Activated CD8-positive, alpha-beta memory T cell treated with anti-CD3 and anti-CD28 coated beads, Interleukin-2, amount 10 ng/mL, durations not matched to agents 7 days and 5 days (primary cell): ENCODE measurements at places on chromosomes 7 and 10.

DNA sequence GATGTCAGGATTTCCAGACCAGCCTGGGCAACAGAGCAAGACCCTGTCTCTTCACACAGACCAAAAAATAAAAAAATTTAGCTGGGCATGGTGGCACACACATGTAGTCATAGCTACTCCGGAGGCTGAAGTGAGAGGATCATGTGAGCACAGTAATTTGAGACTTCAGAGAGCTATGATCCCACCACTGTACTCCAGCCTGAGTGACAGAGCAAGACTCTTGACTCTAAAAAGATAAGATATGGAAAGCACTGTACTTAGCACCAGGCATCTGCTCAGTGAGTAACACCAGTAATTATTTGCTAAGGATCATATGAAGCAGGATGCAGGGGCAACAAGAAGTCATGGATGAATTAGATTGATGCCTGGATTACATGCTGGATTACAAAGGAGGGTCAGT lies 128.8 kb downstream of the CALN1 start:
- H3K36me3 ChIP-seq = no peaks in the 10 kb centered on the region
- H3K27me3 ChIP-seq = no peaks in the 10 kb centered on the region
- no peak for DNase-seq
- no peak overlapping the region for H3K27ac ChIP-seq

DNA sequence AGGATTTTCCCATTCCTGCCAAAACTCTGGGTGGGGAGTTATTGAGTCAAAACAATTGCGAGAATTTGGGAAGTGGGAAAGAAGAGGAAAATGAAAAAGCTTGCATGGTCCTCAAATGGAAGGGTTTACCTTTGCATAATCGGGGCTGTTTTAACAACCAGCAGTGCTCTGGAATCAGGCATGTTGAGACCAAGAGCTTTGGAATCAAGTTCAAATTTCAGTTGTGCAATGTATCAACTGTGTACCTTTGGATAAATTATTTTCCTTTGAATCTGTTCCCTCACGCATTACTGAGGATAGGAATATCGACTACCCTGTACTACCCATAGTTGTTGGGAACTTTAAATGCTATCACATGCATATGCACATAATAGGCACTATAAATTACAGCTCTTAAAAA lies 205.5 kb downstream of the JCAD start:
- H3K4me3 ChIP-seq = no peak overlapping the region
- H3K27me3 ChIP-seq = peaks cover 16% of the 10 kb centered on the region
- DNase-seq = no peak
- no peaks in the 10 kb centered on the region for H3K36me3 ChIP-seq
- peaks cover 5% of the 10 kb centered on the region for H3K4me1 ChIP-seq

DNA sequence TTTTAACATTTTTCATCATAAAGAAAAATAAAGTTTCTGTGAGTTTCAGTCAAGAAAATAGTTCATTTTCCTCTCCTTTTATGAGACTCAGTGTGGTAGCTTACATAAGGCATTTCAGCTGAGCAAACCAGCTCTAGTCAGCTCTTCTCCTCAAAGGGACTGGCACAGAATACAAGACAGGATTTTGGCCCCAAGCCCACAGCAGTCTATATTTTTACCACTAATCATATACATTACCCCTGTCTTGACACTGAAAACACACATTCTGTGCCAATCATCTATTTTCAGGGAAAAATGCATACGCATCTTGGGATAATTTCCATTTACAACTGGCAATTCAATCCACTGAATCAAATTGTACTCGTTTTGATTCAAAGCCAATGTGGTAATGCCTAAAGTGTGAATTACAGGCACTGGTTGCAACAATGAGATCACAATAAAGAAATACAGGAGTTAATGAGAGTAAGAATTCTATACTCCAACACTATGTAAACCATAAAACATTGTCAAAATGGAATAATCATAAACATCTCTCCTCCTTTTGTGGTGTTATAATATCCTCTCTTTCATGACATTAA lies 186.4 kb downstream of the CACNA2D1 start:
- H3K36me3 ChIP-seq = no peaks in the 10 kb centered on the region
- no peak overlapping the region for H3K27ac ChIP-seq
- no peaks in the 10 kb centered on the region for H3K27me3 ChIP-seq
- H3K4me3 ChIP-seq = no peak overlapping the region

GRCh38 chr7:17725821-17726220 lies 214.5 kb downstream of the SNX13 start:
- H3K4me3 ChIP-seq = no peak overlapping the region
- peaks cover 21% of the 10 kb centered on the region for H3K27me3 ChIP-seq
- no peak overlapping the region for H3K27ac ChIP-seq

DNA sequence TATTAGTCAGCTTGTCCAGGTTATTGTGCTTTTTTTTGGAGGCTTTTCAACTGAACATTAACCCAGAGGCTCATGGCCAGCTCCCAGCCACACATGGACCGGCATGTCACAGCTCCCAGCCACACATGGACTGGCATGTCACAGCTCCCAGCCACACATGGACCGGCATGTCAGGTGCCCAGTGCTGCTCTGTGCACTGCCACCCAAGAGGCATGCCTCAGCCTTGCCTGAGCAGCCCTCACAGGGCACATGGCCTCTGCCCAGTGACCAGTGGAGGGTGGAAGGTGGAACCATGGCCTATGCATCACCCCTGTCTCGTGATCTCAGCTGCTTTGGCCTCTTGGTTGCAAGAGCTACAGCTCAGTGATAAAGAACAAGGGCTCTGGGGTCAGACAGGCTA lies 119.8 kb downstream of the OAT start:
- DNase-seq = no peak
- H3K36me3 ChIP-seq = no peaks in the 10 kb centered on the region
- no peaks in the 10 kb centered on the region for H3K27me3 ChIP-seq
- no peak overlapping the region for H3K27ac ChIP-seq
- H3K4me1 ChIP-seq = no peaks in the 10 kb centered on the region
